Stimulated activated CD8-positive, alpha-beta memory T cell treated with anti-CD3 and anti-CD28 coated beads, Interleukin-7, amount 100 ng/mL, for 4 hours (primary cell): ENCODE measurements at places on chromosomes 2 and 18.

- DNase-seq, result no peak
Observed at GRCh38 chr2:188003800-188004199, 287.9 kb upstream of the GULP1 start.

DNA sequence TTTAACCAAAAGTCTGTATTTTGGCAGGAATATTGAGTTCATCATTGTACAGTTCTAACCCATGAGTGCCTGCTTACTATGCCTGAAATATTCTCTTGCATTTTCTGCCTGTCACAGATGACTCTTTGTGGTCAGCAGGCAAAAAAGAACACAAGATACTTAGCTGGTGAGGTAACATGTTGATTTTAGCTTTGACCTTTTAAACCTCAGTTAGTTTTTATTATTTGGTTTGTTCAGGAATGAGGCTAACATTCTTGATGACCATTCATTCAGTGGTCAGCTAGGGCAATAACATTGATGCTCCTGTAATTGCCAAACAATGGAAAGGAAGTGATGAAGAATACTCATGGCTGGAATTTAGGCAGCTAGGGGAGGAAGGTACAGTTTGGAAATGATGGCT lies 491.2 kb downstream of the PIK3C3 start:
- DNase-seq, result no peak

- no peak for DNase-seq
Observed at GRCh38 chr2:75596784-75597183, 36.0 kb upstream of the EVA1A start.

GRCh38 chr18:34120294-34120693 lies 104.4 kb downstream of the NOL4 start:
- DNase-seq, result no peak

GRCh38 chr2:241410739-241411176 lies 54.7 kb downstream of the FARP2 start:
- DNase-seq, result no peak

DNA sequence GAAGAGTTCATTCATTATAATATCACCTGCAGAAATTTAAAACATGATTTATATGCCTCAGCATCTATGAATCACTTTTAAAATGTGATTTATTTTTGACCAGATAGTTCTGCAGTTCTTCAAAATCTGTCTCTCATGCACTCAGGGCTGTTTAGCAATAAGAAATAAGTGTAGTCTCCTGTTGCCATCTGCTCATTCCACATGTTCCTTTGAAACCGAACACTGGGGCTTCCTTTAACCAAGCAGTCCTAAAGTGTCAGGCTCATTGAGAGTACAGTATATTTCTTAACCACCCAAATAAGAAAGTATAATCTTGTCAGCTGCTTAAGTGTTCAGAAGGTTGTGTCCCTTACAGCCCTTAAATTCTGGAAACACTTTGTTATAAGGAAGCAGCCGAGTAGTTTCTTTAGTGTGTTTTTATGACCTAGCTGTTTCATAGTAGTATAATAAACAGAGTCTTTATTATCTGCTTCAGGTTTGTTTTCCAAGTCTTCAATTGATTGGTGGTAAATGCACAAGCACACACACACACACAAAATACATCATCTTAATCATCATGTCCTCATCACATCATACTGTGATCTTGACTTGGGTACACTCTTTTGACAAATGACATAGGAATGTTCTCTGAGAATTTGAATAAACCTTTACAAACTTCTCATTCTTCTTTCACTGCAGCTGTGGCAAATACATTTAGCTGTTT lies 10.4 kb downstream of the WDR7 start:
- no peak for DNase-seq

- DNase-seq, result no peak
Observed at GRCh38 chr2:72173640-72174321, 26.1 kb upstream of the CYP26B1 start.

- DNase-seq, result no peak
Observed at GRCh38 chr18:40529478-40529877, 1425.6 kb upstream of the PIK3C3 start.

DNA sequence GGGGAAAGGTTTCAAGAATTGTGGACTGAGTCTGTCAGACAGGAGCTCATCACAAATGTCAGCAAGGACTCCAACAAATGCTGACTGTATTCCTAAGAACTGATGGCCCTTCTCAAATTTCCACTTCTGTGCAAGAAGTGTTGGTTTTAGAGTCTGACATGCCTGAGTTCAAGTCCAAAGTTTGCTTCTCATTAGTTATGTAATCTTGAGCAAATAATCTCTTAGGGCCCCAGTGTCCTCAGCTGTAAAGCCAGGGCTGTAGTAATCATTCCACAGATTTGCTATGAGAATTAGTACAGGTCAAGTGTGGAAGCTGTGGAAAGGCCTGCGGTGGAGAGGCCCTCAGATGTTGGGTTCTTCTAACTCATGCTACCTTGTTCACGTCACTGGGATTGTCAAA lies 23.9 kb downstream of the MEP1B start:
- no peak for DNase-seq

DNA sequence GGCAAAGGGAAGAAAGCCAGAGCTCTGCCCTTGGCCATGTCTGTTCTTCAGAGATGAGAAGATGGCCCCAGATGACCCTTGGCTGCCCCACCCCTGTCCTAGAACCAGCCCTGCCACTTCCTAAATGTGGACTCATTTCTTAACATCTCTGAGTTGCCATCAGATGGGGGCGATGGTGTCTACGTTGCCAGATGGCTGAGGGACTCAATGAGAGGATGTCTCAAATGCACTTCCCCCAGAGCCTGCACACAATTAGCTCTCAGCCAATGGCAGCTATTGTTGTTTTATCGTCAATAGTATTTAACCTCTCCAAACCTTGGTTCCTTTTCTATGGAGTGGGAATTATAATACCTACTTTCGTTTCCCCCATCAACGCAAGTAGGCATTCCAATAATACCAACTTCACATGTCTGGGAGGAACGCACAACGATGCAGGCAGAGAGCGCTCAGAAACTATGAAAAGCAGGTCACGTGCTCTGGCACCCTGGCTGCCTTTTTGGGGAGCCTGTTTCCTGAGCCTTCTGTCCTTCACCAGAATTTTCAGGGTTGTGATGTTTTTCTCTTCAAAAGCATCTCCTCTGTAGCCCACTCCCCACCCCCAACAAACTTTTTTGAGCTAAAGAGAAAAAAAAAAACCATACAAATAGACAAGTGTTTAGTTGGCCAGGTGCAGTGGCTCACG lies 100.3 kb downstream of the MCFD2 start:
- no peak for DNase-seq

- DNase-seq, result no peak
Observed at GRCh38 chr2:12124790-12125189, 378.4 kb downstream of the LPIN1 start.

DNA sequence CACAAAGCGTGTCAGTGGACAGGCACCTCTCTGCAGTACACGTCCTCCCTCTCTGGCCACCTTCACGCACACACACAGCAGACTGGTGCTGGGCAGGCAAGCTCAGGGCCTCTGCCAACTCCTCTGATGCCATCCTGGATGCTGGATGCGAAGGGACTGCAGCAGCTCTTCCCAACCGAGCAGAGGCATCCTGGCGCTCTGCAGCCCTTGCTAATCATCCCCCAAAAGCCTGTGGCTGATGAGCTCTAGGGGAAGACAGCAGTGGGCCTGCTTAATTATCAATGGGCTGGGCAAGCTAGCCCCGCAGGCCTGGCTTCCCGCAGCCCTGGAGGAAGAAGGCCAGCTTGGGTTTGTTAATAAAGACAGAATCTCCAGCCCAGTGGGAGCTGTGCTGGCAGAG lies 71.3 kb upstream of the TEX51 start:
- DNase-seq, result no peak

DNA sequence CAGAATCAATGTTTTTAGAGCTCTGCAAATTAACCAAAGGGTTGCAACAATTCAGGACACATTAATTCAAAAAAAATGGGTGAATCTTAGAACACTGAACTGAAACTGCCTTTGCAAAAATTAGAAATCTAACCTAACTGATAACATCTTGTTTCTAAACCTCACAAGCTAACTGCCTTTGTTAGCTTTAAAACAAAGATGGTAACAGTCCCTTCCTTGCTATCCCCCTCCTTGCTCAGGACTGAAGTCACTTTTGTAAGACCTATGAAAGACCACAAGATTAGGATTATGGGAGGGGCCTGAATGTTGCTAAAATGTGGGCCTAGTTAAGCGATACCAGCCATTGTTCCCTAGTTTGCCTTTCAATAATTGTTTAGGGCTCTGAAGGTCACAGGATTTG lies 44.9 kb upstream of the LONRF2 start:
- DNase-seq, result no peak

DNA sequence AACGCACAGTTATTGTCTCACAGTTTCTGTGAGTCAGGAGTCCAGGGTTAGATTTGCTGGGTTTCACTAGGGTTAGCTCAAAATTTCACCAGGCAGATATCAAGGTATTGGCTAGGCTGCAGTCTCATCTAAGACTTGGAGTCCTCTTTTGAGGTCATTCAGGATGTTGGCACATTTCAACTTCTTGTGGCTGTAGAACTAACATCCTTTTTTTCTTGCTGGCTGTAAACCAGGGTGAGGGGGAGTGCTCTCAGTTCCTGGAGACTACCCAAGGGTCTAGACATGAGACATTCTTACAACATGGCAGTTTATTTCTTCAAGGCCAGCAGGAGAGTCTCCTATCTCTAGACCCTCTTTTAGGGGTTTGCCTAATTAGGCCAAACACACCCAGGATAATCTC lies 12.8 kb upstream of the CAVIN2 start:
- DNase-seq, result no peak

DNA sequence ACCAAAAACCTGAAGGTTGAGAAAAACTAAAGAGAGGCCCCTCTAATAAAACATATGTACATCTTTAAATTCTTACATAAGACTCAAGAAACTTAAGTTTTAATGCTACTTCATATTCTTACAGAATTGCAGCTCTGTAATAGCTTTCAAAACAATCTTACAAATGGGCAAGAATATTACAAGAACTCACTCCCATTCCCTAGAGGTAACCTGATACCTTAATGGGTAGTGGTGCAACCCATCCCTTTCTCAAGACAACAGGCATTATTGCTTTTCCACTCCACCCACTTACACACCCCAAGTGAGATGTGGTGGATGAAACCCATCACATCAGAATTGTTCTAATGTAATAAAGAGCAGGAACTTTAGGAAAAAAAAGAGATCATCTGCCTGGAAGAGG lies 103.7 kb downstream of the RBMS1 start:
- no peak for DNase-seq
